ENCODE measurements at places on chromosomes 1 and 21.
A peak's percentile ranks its signal among the peaks of the same experiment; 100 is the strongest.

DNA sequence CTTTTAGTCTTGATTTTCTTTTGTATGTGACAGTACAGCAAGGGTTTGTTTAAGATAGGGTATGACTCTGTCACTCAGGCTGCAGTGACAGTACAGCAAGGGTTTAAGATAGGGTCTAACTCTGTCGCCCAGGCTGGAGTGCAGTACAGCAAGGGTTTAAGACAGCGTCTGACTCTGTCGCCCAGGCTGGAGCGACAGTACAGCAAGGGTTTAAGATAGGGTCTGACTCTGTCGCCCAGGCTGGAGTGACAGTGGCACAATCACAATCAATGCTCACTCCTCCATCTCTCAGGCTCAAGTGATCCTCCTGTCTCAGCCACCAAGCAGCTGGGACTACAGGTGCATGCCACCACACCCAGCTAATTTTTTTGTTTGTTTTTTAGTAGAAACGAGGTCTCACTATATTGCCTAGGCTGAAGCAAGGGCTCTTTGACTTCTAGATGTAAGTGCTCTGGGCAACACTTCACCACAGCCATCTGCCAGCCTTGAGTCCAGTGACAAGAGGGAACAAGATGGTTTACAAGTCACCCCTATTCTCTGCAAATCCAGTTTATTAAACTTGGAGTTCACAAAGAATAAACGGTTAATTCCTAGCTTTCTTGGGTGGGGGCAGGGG lies 965 bp upstream of the SH2D5 start:
- no peak for DNase-seq

- no peak for DNase-seq
Observed at GRCh38 chr1:3816331-3817137, 20.2 kb upstream of the LRRC47 start.

DNA sequence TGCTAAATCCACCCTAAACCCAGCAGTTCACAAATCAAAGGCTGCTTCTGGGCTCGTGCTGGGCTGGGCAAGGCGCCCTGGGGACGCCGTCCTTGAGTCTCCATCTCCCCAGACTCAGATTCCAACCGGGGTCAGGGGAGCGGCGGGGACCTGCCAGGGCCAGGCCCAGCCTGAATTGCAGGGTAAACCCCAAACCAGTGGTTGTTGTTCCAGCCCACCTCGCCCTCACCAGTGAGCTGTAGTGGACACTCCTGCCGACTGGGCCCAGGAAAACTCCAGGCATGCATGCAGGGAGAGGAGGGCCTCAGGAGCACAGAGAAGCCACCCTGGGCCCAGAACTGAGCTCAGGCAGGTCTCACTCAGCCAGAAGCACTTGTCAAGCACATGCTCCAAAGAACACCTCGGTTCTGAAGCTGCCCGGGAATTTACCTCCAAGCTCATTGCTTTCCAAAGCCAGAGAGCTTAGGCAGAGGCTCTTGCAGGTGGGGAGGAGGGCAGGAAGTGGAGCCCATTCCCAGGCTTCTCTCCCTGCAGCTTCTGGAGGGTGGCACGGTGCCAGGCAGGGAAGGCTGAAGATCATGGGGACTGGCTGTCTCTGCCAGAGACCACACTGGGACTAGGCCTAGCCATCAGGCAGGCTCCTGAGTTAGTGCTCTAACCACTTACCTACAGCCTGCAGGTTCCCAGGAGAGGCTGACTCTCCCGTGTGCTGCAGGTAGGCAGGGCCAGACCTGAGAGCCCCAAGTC lies 437.0 kb downstream of the MATN1 start:
- DNase-seq, result peak; percentile 18

GRCh38 chr1:63773496-63773814 lies 362 bp upstream of the ROR1 start:
- DNase-seq, result no peak

DNA sequence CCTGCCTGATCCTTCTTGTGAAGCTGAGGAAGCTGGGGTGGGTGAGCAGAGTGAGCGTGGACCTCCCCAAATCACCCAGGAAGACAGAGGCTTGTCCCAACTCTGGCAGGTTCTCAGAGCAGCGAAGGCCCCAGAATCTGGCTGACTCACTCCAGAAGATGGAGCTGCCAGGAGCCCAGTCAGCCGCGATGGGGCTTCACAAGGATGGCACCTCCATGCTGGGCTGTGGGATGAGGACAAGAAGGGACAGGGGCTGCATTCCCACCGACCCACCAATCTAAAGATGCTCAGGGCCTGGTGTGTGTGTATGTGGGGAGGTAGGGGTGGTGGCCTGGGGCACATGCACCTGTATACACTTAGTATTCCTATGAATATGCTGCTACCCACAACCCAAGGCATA lies 52.9 kb downstream of the ATP1A1 start:
- no peak for DNase-seq

DNA sequence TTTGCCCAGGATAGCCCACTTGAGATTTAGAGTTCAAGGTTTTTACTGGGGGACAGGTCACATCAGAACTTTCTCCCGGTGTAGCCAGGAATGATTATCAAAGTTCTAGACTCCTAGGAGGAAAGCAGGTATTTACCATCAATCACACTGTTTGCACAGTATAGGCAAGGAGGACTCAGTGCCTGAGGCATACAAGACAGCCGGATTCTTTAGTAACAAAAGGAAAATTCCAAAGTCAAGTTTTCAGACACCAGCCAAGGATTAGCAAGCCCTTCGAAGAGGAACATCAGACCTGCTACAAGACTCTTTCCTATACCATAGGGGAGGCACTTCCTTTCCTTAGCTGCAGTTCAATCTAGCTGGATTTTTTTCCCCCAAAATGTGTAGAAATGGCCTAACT lies 197.8 kb upstream of the USP25 start:
- DNase-seq, result no peak

GRCh38 chr1:3061566-3061965 lies 7.4 kb upstream of the PRDM16 start:
- no peak for DNase-seq

GRCh38 chr1:37043101-37043500 lies 8.8 kb upstream of the GRIK3 start:
- no peak for DNase-seq

- DNase-seq, result no peak
Observed at GRCh38 chr1:168031627-168032026, 94.8 kb upstream of the MPC2 start.

DNA sequence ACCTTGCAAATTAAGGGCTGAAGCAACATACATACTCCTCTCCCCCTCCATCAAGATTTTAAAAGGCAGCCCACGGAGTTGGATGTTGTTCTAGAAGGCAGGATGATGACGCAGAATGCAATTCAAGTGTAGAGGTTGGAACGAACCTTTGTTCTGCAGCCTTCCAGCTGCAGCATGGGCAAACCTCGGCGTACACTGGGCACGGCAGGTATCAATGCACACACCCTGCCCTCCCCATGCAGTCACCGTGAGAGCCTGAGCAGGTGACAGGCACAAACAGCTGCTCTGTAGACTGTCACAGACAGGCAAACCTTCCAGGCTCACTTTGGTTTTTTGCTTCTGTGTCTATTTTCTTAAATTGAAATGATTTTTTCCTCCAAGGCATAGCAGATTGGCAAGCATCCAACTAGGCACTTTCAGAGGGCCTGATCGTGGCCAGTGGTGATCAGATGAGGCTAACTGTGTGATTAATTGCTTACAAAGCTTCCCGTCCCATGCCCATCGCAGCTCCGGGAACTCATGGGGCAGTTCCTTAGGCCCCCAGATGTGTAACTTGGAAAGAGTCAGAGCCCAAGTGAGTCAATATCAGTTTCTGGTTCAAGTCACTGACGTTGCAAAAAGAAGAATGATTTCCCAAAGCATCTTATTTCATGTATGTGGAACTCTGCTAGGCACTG lies 82.3 kb downstream of the ITPKB start:
- DNase-seq, result peak; percentile 78

- no peak for DNase-seq
Observed at GRCh38 chr1:243723458-243724043, 126.5 kb downstream of the AKT3 start.

DNA sequence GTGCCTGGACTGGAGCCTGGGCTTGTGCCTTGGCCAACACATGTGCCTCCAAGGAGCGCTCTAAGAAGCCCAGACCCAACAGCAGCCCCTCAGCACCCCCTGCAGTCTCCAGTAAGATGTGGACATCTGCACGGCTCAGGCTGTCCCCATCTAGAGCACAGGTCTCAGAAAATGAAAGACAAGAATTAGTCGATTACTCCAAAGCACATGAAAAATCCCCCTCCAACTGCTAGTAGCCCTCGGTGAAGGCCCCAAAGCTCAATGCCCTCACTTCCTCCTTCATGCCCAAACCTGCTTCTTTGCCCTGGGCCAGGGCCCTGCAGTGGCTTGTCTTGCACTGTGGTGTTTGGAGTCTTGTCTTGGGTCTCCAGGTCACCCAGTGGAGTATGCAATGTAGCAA lies 21.9 kb upstream of the ERO1B start:
- no peak for DNase-seq

- DNase-seq, result no peak
Observed at GRCh38 chr1:196074182-196074581, 534.1 kb downstream of the KCNT2 start.

- DNase-seq, result no peak
Observed at GRCh38 chr1:66752000-66752592, at the start of gene DYNLT5. DYNLT5 (plus strand) TSS chr1:66752459; CDS start chr1:66754659, 2,200 bp downstream.

DNA sequence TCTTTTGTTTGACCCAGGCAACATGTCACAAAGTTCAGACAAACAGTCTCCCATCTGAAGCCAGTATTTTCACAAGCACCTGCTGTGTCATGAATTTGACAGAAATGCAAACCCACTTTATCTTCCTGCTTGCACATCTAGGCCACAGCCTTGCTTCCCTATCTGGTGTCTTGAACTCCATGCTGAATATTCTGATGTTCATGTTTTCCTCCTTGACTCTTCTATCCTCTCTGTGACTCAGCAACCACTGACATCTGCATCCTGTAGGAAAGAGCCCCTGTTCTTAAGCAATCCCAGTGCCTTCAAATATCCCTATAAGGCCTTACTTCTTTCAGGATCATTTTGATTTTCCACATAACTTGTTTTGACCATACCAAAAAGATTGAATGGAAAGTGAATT lies 6.5 kb downstream of the CD55 start:
- no peak for DNase-seq

GRCh38 chr1:236748268-236748870 lies 46.7 kb upstream of the MTR start:
- no peak for DNase-seq

GRCh38 chr1:172117800-172118199 lies 276.5 kb downstream of the DNM3 start:
- no peak for DNase-seq

DNA sequence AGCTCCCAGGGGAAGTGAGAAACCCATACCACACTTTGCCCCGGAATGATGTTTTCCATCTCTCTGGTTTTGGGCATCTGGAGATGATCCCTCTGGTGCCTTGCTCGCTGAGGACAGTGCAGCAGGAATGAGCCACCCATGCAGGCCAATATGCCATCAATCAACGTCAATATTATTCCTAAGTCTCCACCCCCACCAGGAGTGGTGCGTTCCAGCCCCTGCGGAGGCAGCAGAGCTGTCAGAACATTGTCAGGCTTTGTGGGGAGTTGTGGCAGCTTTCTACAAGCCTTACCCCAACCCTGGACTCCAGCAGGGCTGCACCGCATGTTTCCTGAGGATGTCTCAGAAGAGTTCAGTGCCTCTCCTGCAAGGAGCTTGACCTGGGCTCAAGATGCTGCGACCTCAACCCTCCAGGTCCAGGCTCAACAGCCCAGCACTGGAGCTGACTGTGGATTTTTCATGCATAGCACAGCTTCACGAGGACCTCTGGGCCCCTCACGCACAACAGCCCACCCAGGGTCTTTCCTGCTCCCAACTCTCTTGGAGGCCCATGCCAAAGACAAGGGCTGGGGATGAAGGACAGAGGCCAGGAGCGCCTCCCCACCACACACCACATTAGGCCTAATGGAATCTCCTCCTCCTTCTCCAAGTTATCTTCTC lies 67.5 kb downstream of the PSMG1 start:
- DNase-seq, result no peak

- no peak for DNase-seq
Observed at GRCh38 chr1:121538943-121539575, 354.3 kb downstream of the SRGAP2C start.

GRCh38 chr21:29148530-29148929 lies 18.1 kb downstream of the MAP3K7CL start:
- DNase-seq, result no peak

- peak; percentile 63 for DNase-seq
Observed at GRCh38 chr1:15584489-15585363, at the start of gene AGMAT. AGMAT (minus strand) TSS chr1:15585051; CDS start chr1:15584967, 84 bp downstream.

DNA sequence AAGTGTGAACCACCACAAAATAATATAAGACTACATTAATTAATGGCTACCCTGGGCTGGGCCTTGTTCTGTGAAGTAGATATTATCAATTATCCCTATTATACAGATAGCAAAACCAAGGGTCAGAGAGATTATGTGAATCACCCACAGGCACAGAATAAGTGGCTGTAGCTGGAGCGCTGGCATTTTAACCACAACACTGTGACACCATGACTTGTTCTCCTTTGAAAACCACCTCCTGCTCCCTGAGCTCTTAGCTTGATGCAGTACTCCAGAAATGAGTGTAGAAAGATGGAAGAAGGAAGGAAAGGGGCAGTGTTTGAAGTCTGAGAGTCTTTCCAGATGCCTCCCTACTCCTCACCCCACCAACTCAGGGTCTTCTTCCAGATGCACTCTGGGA lies 29.5 kb upstream of the JUN start:
- DNase-seq, result no peak

- no peak for DNase-seq
Observed at GRCh38 chr1:41941381-41941780, 22.7 kb upstream of the HIVEP3 start.

- no peak for DNase-seq
Observed at GRCh38 chr1:169694304-169695075, 16.9 kb downstream of the SELL start.

GRCh38 chr1:207978441-207978840 lies 67.5 kb upstream of the CD34 start:
- no peak for DNase-seq

- peak; percentile 37 for DNase-seq
Observed at GRCh38 chr1:33298623-33299277, 22.1 kb downstream of the A3GALT2 start.

- DNase-seq, result no peak
Observed at GRCh38 chr1:213883618-213884017, 104.2 kb upstream of the PROX1 start.

GRCh38 chr1:63721531-63722189 lies 52.2 kb upstream of the ROR1 start:
- peak; percentile 16 for DNase-seq

DNA sequence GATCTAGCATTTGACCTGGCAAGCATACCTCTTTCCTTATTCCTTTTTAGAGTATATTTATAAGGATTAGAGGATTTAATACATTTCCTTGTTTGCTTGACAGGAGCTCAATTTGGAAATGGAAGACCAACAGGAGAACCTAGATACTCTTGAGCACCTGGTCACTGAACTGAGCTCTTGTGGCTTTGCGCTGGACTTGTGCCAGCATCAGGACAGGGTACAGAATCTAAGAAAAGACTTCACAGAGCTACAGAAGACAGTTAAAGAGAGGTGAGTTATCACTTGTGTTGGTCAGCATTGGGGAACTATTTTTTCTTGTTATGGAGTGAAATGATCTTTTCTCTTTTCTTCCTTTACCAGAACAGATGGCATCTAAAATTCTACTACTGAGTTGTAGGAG lies 123.4 kb upstream of the BMP8A start:
- DNase-seq, result no peak

Data from NCI-H510A (cell line).